GM12864 (cell line): ENCODE measurements at places on chromosomes 16 and 17.
A peak's percentile ranks its signal among the peaks of the same experiment; 100 is the strongest.

DNA sequence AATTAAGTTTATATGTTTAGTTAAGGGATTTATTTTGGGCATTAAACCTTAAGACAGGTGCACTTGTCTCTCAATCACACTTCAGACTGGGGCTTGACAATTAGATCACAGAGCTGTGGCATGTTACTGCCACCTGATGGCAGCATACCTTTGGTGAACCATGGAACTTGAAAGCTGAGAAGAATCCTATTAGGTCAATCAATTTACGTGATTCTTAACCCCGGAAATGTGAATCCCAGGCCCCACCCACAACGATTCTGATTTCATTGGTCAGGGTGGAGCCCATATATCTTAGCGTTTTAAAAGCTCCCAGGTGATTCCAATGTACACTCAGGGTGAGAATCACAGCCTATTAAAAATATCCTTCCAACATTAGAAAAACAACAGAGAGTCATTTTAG is 91.0 kb downstream of the GSG1L start:
- peak; percentile 18 for DNase-seq

DNA sequence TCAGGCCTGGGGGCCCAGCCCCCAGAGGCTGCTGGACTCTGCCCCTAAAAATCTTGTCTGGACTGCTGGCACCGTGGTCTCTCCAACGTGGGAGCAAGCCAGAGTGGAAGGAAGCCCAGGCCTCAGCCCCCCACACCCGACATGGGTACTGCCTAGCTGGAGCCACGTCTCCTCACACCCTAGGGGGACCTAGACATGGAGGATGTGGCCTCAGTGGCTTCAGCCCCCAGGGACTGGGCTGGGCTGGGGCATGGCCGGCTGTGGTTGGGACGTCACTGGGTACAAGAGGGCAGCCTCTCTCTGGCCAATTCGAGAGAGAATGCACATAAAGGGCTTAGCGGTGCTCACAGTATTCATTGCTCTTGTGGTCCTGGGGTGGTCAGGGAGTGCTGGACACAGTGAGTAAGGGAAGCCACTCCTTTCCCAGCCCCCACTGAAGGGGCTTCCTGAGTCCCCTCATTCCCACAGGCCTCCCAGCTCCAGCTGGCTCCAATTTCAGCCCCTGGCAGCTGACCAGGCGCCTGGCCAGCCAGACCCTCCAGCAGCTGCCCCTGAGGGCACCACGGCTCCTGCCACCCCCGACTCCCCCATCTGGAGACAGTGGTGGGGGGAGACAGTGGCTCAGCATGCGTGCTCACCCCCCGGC is 1.1 kb downstream of the CDH15 start:
- DNase-seq, result no peak

GRCh38 chr16:89658221-89658879 is 714 bp downstream of the SPATA33 start:
- no peak for DNase-seq

GRCh38 chr16:3755249-3755648 is 37.9 kb upstream of the TRAP1 start:
- DNase-seq, result no peak

GRCh38 chr17:5714993-5715392 is 130.7 kb upstream of the NLRP1 start:
- DNase-seq, result no peak

- no peak for DNase-seq
Observed at GRCh38 chr17:80477647-80478478, 1.5 kb upstream of the NPTX1 start.

DNA sequence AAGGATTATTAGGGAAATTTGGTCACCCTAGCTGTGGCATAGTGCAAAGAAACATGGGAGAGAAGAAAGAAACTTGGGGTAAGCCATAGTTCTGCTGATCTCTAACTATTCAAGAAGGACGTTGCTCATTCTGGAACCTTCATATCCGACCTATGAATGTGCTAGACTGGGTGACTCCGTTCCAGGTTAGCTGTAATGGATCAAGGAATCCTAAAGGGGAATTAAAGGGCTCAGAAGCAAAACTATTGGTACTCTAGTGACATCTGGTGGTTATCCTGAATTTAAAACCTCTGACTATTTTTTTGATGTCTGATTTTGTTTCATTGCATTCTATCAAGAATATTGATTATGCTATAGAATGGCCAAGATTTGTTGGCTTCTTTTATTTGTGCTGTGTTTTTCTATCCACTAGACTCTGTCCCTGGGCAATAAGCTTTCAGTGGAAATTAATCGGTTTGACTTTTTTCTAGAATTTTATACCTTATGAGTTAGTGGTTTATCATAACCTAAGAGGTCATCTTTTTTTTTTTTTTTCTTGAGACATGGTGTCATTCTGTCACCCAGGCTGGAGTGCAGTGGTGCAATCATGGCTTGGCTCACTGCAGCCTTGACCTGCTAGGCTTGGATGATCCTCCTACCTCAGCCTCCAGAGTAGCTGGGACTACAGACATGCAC is 19.5 kb downstream of the PCTP start:
- DNase-seq, result no peak

GRCh38 chr16:65441501-65441900 is 319.6 kb upstream of the CDH11 start:
- DNase-seq, result no peak

DNA sequence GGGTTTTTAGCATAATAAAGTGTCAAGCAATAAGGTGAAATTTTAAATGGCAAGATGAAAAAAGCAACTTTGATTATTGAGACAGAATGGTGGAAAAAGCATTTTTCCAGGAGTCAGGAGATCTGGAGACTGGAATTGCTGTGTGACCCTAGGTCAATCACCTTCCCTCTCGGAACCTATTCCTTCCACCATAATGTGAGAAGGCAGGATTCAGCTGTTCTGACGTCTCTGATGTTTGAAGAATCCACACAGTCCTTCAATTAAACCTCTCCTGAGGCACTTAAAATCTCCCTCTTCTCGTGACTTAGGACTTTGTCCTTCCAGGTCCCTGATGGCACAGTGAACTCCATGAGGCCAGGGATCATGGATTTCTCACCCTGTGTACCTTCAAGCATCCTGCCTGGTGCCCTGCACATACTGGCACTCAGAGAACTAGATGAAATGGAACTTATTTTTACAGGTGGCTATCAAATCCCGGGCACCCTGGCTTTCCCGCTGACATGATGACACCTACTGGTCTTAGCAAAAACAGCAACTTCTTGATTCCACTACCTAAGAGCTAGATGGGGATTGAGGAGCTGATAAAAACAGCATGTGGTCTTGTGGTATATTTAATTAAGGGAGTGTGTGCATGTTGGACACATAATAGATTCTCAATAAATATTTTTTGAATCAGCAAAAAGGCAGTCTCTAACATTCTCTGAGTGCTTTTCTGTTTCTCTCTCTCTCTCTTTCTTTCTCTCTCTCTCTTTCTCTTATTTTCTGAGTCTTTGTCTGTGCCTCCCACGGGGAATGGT is 2.3 kb upstream of the CCDC182 start:
- DNase-seq, result no peak

DNA sequence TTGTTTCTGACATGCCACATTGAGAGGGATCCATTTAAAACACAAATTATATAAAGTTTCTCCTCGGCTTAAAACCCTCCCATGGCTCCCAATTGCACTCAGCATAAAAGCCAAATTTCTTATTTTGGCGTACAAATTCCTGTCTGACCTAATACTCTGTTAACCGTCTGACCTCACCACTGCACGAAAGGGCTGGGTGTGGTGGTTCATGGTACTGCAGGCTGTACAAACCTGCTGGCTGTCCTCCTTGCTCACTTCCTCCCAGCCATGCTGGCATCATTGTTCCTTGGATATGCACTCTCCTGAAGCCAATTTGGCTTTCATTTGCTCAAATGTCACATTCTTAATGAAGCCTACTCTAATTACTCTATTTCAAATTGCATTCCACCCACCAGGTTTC is 301.6 kb upstream of the C16orf82 start:
- DNase-seq, result no peak

- DNase-seq, result no peak
Observed at GRCh38 chr16:56874800-56875199, 9.8 kb downstream of the SLC12A3 start.

DNA sequence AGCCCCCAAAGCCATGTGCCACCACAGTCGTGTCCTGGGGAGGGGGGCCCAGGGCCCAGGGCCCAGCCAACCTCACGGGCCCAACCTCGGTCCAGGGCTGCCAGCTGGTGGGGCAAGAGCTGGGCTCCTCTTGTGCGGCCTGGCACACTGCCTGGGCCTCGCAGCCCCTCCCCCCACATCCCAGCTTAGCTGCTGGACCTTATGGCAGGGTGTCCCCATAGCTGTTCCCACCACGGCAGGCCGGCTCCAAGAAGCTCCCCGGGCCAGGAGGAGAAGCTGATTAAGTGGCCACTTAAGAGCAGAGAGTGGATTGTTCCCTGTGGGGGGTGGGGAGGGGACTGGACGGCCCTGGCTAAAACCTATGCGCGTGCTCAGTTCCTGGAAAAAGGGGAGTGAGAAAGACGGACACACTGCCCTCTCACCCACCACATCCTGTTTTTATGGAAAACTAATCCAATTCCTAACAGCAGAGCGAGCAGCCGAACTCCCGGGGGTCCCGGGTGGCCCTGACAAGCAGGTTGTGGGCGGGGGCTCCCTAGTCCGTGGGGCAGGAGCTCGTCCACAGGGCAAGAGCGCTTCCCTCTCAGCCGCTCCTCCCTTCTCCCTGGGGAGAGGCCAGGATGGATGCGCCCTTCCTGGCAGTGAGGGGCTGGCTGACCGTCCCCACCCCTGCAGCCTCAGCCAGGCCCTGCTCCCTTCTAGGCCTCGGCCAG is 16.8 kb downstream of the PIEZO1 start:
- no peak for DNase-seq

DNA sequence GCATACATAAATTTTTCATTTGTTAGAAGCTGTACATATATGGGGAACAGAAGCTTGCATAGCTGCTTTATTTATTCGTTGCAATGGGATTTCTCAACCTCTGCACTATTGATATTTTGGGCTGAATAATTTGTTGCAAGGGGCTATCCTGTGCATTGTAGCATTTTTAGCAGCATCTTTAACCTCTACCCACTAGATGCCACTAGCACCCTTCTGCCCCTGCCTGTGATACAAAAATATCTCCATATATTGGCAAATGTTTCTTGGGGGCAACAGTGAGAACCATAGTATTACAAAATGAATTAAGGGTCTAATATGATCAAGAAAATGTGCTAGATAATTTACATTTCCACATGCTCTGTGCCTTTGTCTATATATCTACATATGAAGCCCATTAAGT is 1401.0 kb downstream of the CDH11 start:
- no peak for DNase-seq

GRCh38 chr17:17900615-17901520 is 64.1 kb upstream of the SREBF1 start:
- DNase-seq, result no peak

GRCh38 chr17:8953156-8953885 is 12.2 kb downstream of the PIK3R5 start:
- DNase-seq, result no peak

DNA sequence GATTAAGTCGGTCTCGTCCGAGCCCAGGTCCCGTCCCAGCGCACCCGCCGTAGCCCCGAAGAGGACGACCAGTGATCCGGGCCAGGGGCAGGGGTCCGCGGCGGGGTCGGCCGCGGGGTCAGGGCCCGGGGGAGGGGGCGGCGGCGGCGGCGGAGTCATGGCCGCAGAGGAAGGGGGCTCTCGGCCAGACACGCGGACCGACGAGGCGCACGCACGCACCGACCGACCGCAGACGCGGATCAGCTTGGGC is at the start of gene ESRP2:
Gene ESRP2, minus strand, starts transcription at position 241 of the 250 bp plus-strand sequence. Its CDS starts 82 bp downstream, at position 159.
- no peak for DNase-seq

GRCh38 chr16:75097941-75098901 is 18.4 kb downstream of the LDHD start:
- no peak for DNase-seq

DNA sequence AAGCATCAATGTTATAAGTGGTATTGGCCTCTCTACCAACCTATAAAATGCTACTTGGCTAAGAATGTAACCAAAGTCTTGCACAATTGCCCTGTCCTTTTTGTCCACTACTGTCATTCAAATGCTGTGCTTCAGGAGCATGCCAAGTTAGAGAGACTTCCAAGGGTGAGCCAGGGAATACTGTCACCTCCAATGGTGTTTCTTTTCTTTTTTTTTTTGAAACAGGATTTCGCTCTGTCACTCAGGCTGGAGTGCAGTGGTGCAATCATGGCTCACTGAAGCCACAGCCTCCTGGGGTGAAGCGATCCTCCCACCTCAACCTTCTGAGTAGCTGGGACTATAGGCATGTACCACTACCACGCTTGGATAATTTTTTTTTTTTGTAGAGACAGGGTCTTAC is 43.7 kb upstream of the ERN1 start:
- DNase-seq, result no peak

DNA sequence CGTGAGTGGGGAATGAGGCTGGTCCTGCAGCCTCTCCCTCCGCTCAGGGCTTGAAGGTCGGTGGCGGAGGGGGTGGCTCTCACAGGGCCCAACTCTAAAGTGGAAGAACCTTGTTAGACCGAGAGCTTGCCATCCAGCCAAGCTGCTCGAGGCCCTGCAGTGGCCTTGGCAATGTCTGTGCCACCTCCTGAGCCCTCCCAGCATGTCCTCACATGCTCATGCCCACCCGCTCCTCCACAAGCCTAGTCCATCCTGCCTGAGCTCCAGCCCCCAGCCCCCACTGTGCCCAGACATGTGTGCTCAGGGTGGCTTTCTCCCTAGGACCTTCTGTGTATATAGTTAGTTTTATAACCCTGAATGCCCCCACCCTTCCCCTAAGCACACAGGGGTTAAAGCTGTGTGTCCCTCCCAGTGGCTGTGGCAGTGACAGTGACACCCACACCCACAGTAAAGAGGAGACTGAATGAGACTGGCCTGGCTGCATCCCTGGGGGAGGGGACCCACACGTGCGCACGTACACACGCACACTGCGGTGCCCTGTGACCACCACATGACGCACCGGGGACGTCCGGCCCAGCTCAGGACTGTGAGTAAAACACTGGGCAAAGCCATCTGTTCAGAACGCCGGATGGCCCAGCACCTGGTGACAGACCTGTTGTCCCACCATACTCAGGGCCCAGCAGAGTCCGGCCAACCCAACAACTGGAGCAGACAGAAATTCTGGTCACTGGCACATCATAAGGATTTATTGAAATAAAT is 15.6 kb downstream of the PDK2 start:
- no peak for DNase-seq

- DNase-seq, result no peak
Observed at GRCh38 chr16:2775131-2775716, 1.9 kb downstream of the ELOB start.

- DNase-seq, result no peak
Observed at GRCh38 chr16:15879255-15879811, 9.1 kb downstream of the CEP20 start.

DNA sequence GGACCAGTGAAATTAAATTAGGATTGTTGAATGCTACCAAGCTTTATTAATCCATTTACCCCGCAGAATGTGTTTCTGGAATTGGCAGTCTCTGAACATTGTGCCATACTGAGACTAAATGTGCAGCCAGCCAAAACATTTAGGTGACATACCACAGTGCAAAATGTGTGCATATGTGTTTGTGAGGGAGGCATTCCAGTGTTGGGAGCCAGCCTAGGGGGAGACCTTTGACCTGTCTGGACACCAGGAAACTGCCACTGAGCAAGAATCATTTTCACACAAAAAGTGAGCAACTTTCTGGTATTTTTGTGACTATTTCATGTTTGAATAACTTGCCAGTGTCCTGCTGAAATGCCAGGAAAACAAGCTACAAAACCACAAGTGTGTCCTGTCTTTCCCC is 64.7 kb upstream of the SLC12A3 start:
- no peak for DNase-seq
